Natural killer cell (primary cell): ENCODE measurements at places on chromosomes 2 and 18. TPM values are rescaled to one million over a fixed set of nuclear protein-coding genes. Genes with fewer than 3 reads are reported as not detected.
A peak's percentile ranks its signal among the peaks of the same experiment; 100 is the strongest.

The VAPA gene
- total RNA-seq, result 186 TPM

The SAP130 gene
- total RNA-seq, result 36.2 TPM

The SCLY gene
- total RNA-seq, result 20.1 TPM

The MC2R gene
- total RNA-seq, result not detected

The GYPC gene
- total RNA-seq, result 78.7 TPM

The UPP2 gene
- total RNA-seq, result not detected

- H3K4me1 ChIP-seq, result no peaks in the 10 kb centered on the region
- DNase-seq, result no peak
- H3K27me3 ChIP-seq, result no peaks in the 10 kb centered on the region
- H3K27ac ChIP-seq, result no peak overlapping the region
Observed at GRCh38 chr2:27914041-27914804, 23.7 kb downstream of the BABAM2 start.

GRCh38 chr2:67070826-67071225 lies 326.3 kb upstream of the ETAA1 start:
- no peak overlapping the region for H3K4me3 ChIP-seq
- no peak for DNase-seq
- H3K4me1 ChIP-seq, result no peaks in the 10 kb centered on the region
- no peak overlapping the region for H3K27ac ChIP-seq
- no peaks in the 10 kb centered on the region for H3K36me3 ChIP-seq
- no peaks in the 10 kb centered on the region for H3K27me3 ChIP-seq

GRCh38 chr18:24306201-24306600 lies 91.4 kb downstream of the OSBPL1A start:
- no peaks in the 10 kb centered on the region for H3K4me1 ChIP-seq
- DNase-seq, result no peak
- H3K27me3 ChIP-seq, result no peaks in the 10 kb centered on the region
- no peak overlapping the region for H3K4me3 ChIP-seq

- no peak overlapping the region for H3K4me3 ChIP-seq
- no peaks in the 10 kb centered on the region for H3K27me3 ChIP-seq
Observed at GRCh38 chr2:224869601-224870233, 153.6 kb upstream of the CCDC195 start.

DNA sequence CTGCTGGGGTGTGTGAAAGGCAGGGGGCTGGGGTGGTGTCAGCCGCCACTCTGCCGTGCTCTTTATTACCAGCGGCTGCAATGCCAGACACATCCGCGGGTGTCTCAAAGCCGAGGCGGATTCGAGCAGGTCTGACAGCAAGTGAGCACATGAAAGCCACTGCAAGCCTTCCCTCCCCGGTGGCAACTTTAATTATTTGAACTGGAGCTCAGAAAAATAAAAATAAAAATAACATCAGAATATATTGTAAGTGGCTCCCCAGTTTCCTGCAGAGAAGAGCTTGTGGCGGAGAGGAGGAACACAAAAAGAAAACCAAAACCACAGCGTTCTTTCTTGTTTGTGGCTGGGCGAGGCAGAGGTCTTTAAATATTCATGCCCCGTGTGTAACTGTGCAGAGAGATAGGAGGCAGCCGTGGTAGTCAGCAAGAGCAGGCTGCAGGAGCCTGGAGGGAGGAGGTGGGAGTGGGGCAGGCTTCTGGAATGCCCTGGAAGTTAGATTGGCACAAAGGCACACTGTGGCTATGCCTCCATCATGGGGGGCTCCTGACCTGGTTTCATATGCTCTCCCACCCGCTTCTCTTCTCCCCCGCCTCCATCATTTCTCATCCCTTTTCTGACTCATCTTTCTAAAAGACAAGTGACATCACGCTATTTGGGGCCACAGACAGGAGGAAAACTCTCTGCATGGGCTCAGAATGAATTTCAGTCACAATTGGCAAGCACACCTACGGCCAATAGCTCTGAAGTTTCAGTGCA lies 199.8 kb downstream of the CLIP4 start:
- peak overlapping the region; percentile 9 for H3K4me3 ChIP-seq
- DNase-seq, result peak; percentile 71
- H3K36me3 ChIP-seq, result no peaks in the 10 kb centered on the region
- H3K4me1 ChIP-seq, result peaks cover 27% of the 10 kb centered on the region

DNA sequence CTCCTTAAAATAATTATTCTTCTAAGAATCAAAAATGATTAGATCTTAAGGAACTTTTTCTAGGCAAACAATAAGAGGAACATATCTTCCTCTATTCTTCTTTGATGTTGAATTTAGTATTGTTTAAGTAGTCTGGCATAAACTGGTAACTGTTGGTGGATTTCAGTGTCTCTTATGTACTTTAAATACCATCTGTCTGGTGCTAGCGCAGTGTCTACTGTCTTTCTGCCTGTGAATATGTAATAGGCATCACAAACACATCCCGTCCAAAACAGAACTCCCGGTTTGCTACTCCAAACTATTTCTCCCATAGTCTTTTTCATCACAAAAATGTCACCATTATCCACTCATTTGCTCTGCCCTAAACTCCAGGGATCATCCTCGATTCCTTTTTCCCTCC lies 281.7 kb downstream of the PHLPP1 start:
- H3K27ac ChIP-seq, result no peak overlapping the region
- H3K4me3 ChIP-seq, result no peak overlapping the region
- no peak for DNase-seq
- peaks cover 4% of the 10 kb centered on the region for H3K27me3 ChIP-seq
- H3K4me1 ChIP-seq, result no peaks in the 10 kb centered on the region

DNA sequence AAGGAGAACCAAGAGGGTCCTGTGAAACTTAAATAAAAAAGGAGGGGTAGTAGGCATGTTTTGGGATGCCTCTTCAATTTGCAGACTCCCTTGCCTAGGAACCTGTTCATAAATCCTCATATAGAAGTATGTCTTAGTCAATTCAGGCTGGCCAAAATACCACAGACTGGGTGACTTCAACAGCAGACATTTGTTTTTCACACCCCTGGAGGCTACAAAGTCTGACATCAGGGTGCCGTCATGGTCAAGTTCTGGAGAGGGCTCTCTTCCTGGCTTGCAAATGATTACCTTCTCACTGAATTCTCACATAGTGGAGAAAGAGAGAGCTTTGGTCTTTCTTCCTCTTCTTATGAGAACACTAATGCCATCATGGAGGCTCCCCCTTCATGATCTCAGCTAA lies 4.1 kb upstream of the TCF4 start:
- no peak overlapping the region for H3K4me3 ChIP-seq
- no peaks in the 10 kb centered on the region for H3K36me3 ChIP-seq
- DNase-seq, result no peak
- peaks cover 7% of the 10 kb centered on the region for H3K4me1 ChIP-seq
- H3K27ac ChIP-seq, result no peak overlapping the region

- H3K4me3 ChIP-seq, result no peak overlapping the region
- no peaks in the 10 kb centered on the region for H3K27me3 ChIP-seq
- no peaks in the 10 kb centered on the region for H3K36me3 ChIP-seq
- no peaks in the 10 kb centered on the region for H3K4me1 ChIP-seq
Observed at GRCh38 chr18:2448565-2449151, 122.6 kb downstream of the METTL4 start.

- H3K4me1 ChIP-seq, result no peaks in the 10 kb centered on the region
- H3K36me3 ChIP-seq, result no peaks in the 10 kb centered on the region
- no peak for DNase-seq
- no peak overlapping the region for H3K27ac ChIP-seq
- H3K4me3 ChIP-seq, result no peak overlapping the region
Observed at GRCh38 chr2:36178384-36178783, 177.2 kb upstream of the CRIM1 start.
